ENCODE measurements at places on chromosomes 2 and 18.

DNA sequence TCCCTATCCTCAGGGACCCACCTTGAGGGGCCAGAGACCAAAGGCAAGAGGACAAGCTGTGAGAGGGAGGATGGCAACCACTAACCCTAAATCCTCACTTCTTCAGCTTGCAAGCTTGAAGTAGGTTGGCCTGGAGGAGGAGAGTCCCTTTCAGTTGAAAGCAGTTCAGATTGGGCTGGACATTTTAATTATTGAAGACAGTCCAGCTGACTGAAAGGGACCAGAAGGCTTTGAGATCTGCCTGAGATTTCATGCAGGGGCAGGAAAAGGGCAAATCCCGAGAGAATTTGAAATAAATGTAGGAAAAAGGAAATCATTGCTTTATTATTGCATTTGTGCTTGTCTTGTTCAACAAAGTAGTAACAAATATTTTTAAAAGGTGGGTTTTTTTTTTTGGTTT is 118.9 kb upstream of the STON1 start:
- DNase-seq: no peak

DNA sequence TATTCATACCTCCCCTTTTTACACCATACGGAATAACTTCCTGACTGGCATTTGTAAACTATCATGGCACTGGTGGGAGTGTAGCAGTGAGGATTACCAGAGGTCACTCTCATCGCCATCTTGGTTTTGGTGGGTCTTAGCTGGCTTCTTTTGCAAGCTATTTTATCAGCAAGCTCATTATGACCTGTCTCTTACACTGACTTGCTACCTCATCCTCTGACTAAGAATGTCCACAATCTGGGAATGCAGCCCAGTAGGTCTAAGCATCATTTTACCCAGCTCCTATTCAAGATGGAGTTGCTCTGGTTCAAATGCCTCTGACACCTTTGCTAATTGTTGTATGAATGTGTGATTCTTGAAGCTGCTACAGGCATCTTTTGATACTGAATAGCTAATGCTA is 950.8 kb upstream of the SLC39A10 start:
- no peak for DNase-seq

GRCh38 chr2:199590321-199591203 is 132.8 kb upstream of the SATB2 start:
- DNase-seq: no peak

GRCh38 chr2:131055169-131056065 is 37.8 kb downstream of the FAM168B start:
- no peak for DNase-seq

DNA sequence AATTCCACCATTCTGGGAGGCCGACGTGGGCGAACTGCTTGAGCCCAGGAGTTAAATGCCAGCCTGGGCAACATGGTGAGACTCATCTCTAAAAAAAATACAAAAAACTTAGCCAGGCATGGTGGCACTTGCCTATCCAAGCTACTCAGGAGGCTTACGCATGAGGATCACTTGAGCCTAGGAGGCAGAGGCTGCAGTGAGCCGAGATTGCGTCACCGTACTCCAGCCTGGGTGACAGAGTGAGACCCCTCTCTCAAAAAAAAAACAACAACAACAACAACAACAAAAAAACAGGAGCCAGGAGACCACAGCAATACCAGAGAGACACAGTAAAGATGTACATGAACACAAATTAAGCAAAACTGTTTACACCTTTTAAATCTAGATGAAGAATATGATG is 52.9 kb downstream of the TLK1 start:
- no peak for DNase-seq

DNA sequence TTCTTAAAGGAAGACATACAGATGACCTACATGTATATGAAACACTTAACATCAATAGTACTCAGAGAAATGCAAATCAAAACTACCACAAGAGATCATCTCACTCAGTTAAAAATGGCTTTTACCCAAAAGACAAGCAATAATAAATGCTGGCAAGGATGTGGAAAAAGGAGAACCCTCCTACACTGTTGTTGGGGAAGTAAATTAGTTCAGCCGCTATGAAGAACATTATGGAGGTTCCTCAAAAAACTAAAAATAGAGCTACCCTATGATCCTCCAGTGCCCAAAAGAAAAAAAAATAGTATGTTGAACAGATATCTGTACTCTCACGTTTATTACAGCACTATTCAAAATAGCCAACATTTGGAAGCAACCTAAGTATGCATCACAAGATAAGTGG is 1579.4 kb upstream of the TMEFF2 start:
- DNase-seq: no peak

DNA sequence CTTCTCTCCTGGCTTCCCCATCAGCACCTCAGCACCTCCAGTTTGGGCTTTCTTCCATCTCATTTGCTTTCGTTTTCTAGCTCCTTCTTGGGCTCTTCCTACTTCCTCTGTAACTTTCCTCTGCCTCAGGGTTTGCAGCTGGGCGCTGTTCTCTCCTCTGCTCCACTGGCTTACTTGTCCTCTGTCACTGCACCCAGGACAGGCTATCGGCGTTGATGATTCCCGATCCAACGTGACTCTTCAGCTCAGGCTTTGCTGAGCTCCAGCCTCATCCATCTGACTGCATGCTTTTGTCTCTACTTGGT is 362.4 kb downstream of the CYRIA start:
- no peak for DNase-seq

DNA sequence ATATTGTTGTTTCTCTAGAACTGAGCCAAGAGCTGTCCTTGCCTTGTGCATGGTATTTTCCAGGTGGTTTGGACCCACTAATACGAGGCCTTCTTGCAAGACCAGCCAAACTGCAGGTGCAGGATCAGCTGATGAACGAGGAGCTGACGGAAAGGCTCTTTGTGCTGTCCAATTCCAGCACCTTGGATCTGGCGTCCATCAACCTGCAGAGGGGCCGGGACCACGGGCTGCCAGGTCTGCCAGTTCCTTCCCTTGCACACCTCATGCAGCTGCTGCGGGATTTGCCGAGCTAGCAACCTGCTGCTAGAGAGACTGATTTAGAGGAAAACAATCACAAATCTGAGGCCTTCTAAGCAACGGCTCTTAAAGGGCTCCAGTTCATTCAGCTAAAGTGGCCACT is 74.5 kb downstream of the TPO start:
- no peak for DNase-seq

DNA sequence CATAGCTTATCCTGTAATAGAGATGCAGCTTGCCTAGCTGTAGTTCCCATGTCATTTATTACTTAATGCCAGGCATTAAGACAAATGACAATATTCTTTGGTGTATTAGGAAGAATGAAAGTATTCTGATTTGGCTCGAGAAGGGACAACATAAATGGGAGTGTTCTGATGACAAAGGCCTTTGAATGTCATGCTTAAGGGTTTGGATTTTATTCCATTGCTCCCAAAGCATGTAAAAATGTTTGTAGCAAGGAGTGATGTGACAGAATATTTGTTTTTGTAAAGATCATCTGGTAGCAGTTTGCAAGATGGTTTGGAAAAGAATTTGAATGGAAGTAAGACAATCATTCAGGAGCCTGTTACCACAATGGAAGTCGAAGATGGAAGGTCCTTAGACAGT is 30.4 kb downstream of the EEF1B2 start:
- DNase-seq: no peak

DNA sequence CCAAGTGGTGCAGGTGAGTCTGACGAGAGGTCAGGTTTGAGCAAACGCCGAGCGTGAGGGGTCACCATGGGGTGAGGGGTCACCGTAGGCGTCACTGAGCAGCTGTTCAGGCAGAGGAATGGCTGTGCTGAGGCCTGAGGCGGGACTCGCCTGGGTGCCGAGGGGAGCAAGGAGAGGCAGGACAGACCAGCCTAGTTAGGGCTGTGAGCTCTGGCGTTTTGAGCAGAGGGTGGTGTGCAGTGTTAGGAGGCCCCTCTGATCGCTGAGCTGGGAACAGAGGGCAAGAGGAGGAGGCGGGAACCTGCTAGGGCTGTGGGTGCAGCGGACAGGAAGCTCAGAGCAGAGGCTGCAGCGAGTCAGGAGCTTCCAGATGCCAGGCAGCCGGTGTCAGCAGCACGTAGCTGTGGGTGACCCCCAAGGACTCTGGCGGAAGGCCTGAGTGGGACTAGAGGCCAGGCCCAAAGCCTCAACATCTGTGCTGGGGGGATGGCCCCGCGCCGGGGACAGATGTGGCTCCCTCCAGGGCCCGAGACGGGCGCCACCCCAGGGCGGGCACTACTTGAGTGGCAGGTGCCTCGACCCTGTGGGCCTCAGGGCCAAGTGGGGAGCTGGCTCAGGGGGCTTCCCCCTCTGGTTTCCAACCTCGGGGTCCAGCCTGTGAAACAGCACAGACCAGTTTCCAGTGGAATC is 55.7 kb downstream of the KCNG2 start:
- no peak for DNase-seq

DNA sequence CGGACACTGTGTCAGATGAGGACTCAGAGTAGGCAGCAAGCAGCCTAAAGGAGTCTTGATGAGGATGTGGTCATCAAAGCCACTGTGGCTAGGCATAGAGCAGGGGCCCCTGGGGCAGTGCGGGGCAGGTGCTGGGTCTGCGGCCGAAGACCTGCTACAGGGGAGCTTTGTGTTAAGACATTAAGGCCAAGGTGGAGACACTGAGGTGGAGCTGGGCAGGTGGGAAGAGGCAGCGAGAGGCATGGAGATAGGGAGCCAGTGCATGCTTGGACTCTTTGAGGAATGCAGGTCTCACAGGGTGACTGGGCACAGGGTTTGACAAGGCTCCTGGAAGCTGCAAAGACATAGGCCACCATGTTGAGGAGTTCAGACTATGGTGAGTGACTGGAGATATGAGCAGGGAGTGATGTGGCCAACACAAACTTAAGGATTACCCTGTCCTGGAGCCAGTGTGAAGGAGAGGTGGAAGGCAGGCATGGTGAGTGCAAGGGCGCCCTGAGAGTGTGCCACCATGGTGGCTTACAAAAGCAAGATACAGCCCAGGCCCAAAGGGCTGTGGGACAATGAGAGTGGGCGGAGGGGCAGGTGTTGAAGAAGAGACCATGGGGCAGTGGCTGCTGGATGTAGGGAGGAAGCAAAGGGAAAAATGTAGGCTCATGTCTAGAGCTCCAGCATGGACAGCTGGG is 450.9 kb upstream of the HS6ST1 start:
- no peak for DNase-seq

DNA sequence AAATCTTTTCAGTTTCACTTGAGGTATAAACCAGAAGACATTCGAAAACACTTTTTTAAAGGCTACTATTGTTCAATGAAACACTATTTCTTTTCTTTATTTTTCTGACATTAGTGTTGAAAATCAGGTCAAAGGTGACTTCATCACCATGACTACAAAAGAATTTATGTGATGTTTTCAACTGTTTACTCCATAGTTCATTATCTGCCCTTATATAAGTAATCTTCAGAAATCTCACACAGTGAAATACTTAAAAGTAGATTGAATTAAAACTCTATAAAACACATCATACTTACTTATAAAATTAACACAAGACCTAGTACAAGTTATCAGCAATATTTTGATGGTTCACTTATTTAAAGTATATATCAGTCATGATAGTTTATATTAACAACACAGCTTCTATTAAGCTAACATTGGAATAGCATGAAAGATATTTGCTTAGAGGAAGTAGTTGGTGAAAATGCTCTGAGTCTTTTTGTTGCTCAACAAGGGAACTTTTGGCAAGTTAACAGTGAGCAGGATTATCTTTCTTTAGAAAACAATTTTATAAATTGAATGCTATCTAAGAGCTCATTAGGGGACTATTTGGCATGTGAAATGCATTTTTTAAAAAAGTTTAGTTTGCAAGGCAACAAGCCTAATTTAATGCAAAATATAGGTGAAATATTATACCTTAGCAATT is 60.8 kb downstream of the MC4R start:
- no peak for DNase-seq

GRCh38 chr2:222711315-222711940 is 40.0 kb downstream of the MOGAT1 start:
- DNase-seq: no peak

DNA sequence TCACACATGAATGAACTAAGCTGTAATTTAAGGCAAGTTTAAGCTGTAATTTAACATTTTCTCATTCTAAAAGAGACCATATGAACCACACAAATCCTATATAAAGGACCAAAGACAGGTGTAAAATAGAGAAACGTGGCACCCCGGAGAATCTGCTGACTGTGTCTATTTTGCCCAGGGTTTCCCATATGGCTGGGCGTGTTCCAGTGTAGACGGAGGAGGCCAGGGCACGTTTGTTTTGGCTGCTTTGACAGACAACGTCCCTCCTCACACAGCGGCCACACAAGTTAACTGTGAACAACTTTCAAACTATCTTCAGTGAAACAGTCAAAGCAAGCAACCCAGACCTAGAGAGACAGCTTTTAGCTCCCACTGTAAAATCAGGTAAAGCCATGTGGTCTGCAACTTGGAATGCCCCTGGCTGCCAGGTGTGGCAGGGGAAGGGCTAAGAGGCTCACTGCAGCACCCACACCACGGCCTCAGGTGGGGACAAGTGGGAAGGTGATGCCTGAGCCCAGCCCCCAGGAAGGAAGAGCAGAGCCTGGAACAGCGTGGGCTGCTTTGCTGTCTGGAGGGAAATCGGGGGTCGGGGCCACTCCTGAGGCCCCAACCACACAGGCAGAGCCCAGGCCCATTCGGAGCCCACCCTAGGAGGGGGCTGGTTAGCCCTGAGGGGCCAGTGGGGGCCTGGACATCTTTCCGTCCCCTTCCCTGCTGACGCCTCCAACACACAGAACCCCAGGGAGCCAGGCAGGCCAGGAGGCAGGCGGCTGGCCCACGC is 40.7 kb downstream of the SLC66A2 start:
- no peak for DNase-seq

DNA sequence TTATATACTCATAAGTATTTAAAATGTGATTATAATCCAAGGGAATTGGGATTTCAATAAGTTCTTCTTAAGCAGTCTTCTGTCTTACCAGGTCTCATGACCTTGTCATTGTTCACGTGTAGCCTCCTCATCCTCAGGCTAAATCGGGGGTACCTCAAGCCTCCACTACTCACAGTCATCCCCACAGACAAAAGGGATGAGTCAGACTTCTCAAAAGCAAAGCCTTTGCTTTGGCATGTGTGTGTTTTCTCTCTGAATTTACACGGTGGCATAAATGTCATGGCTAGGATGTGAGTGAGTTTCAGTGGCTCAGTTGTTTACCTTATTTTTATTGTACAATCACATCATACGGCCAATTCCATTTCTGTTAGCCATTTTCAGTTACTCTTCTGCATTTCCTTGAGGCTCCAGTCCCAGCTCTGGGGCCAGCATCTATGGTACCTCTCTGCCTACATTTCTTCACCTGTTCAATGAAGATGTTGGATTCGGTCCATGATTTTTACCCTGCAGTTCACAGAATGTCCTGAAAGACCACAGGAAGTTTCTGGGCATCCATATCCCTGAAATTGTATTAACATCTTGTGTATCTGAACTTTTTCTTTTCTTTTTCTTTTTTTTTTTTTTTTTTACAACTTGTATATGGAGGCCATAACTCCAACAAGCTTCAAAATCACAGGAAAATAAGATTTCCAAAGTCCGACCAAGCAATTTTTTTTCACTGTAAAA is 195.3 kb downstream of the FHOD3 start:
- no peak for DNase-seq

GRCh38 chr2:165662720-165663119 is 131.3 kb downstream of the GALNT3 start:
- no peak for DNase-seq
